ENCODE measurements at places on chromosomes 13 and 19.

DNA sequence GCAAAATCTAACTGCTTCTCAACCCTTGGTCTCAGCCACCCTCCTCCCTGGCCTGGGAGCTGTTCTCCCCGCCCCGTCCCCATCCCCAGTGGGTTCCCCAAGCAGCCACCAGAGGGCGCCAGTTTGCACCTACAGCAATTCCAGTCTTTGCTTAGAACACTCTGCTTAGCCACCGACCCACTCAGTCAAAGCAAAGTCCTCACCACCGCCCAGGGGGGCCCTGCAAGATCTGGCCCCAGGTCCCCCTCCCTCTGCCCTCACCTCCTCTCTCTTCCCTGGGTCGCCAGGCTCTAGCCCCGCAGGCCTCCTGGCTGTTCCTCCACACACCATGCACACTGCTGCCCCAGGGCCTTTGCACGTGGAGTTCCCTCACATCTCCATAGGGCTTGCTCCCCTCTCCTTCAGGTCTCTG, 12.4 kb downstream of the TMEM143 start:
- peak; percentile 95 for DNase-seq

DNA sequence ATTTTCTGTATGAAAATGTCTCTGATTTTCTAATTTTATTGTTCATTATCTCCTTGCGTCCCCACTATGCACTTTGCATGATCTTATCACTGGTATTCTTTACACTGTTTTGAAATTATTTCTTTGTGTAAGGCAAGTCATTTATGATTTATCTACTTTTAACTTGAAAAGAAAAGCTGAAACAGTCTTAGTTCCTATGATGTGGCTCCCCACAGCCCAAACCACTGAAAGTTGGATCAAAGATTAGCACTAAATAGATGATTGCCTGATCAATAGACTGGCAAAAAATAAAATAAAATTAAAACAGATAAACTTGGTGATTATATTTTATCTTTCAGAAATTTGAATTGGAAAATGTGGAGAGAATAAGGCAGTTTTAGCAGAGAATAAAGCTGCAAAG, 1101.9 kb downstream of the PCDH9 start:
- DNase-seq: no peak

- peak; percentile 28 for DNase-seq
These were observed 99.4 kb upstream of the FNDC3A start for GRCh38 chr13:48876289-48876688.

GRCh38 chr19:55085923-55086715, 10.4 kb downstream of the EPS8L1 start:
- DNase-seq: peak; percentile 83

GRCh38 chr13:110428313-110428712, 121.2 kb downstream of the COL4A2 start:
- DNase-seq: no peak

DNA sequence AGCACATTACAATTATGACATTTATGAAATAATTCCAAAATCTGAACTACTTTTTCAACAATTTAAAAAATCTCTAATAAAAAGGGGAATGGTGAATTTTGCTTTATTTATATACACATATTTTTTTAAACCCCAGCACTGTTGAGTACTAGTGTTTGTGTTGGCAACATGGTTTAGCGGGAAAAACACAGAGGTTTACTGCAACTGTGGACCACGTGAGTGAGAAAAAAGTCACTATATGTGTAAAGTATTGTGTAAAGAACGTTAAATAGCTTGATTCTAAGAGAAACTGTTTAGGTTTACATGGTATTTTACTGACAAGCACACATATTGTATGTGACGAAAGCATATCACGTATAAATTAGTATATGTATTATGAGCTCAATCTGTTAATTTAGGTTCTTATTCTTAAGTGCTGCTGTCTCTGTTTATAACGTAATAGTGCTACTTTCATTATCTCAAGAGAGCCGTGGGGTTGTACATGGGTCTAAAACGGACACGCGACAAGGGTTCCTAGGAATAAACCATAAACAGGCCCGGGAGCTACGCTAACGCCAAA, 617 bp downstream of the SKA3 start:
- no peak for DNase-seq

DNA sequence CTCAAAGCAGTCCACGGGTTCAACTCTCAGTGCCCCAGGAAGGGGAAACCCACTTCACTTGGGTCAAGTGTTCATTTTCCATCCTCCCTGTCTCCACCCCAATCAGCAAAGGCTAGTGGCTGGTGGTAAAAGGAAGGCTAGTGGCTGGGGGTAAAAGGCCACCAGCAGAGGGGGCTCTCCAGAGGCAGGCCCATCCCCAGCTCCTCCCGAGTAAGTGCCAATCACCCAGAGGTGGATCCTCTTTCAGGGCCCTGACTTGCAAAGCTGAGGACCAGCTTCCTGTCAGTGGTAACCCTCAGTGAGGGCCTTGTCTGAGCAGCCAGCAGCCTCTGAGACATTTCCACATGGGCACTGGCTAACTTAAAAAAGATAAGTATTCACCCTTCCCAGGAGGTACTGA, 22.0 kb upstream of the TPT1 start:
- DNase-seq: peak; percentile 86

DNA sequence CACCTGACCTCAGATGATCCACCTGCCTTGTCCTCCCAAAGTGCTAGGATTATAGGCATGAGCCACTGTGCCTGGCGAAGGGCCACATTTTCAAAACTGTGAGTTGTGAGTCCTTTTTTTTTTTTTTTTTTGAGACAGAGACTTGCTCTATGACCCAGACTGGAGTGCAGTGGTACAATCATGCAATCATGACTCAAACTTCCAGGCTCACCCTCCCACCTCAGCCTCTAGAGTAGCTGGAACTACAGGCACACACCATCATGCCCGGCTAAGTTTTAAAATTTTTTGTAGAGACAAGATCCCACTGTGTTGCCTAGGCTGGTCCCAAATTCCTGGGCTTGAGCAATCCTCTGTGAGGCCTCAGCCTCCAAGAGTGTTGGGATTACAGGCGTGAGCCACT, 3.8 kb upstream of the MYPOP start:
- DNase-seq: no peak

- no peak for DNase-seq
These were observed 5.9 kb upstream of the ZNF91 start for GRCh38 chr19:23401086-23401610.

- no peak for DNase-seq
These were observed 42.6 kb downstream of the MRPL57 start for GRCh38 chr13:21219036-21219381.

GRCh38 chr13:21657538-21657937, 13.3 kb upstream of the FGF9 start:
- DNase-seq: no peak

GRCh38 chr19:50607388-50607787, 32.3 kb downstream of the SYT3 start:
- DNase-seq: no peak

DNA sequence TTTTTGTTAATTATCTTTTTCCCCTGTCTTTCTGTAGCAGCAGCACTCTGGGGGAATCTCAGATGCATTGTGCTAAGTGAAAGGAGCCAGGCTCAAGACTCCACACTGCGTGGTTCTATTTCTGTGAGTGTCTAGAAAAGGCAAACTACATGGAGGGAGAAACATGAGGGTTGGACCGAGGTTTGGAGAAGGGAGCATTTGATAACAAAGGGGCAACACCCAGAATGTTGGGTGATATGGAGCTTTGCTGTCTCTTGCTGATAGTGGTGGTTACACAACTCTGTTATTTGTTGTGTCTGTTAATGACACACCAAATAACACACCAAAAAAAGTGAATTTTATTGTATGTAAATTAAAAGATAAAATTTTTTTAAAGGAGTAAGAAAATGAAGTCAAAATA, 107.8 kb downstream of the COL4A2 start:
- no peak for DNase-seq

- peak; percentile 82 for DNase-seq
These were observed at the start of gene THSD1 for GRCh38 chr13:52405767-52406494. TSS of gene THSD1 (minus strand) at chr13:52406172. CDS start at chr13:52402600, 3,572 bp downstream.

GRCh38 chr13:109784590-109785140, 1.7 kb downstream of the IRS2 start:
- peak; percentile 91 for DNase-seq

DNA sequence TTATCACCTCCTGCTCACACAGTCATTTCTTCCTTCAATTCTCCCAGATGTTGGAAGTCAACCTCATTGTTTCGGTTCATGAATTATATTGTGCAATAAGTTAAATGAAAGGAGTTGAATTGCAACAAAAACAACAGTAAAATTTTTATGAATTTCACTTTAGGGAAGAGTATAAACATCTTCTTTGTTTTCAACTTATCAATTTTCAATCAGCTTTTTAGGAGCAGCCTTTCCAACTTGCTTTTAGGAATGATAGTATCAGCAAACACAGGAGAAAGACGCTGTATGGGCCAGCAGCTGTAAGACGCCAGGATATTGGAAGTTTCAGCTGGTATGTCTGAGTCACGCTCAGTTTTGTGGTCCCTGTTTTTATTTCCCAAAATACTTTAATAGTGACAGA, 132.5 kb upstream of the ARGLU1 start:
- DNase-seq: no peak

GRCh38 chr13:33723365-33723764, 94.6 kb upstream of the RFC3 start:
- no peak for DNase-seq

GRCh38 chr19:3591876-3592613, 6.8 kb downstream of the GIPC3 start:
- no peak for DNase-seq

DNA sequence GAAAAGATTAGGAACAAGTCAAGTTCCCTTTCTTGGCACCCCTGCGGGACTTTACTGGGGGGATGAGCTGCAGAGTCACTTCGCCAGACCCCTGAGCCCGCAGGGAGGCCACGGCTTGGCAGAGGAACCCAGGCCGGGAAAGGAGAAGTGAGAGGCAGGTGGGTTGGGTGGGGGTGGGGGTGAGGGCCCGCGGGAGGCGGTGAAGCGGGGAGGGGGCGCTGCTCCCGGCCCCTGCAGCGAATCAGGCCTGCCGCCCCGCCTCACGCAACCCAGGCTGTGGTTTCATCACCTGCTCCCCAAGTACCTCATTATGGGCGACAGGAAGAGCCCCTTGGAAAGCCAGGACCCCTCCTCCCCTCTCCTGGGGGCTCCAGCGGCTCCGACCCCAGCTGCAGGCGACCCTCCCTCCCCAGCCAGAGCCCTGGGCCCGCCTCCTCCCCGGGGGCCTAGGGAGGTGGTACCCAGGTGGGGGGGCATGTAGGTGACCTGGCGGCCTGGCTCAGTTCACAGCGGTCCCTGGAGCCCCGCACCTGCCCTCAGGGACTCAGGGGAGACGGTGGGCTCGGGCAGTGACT, 9.5 kb downstream of the MEF2B start:
- DNase-seq: peak; percentile 84

GRCh38 chr19:12733369-12734214, 892 bp downstream of the TRIR start:
- DNase-seq: peak; percentile 76

DNA sequence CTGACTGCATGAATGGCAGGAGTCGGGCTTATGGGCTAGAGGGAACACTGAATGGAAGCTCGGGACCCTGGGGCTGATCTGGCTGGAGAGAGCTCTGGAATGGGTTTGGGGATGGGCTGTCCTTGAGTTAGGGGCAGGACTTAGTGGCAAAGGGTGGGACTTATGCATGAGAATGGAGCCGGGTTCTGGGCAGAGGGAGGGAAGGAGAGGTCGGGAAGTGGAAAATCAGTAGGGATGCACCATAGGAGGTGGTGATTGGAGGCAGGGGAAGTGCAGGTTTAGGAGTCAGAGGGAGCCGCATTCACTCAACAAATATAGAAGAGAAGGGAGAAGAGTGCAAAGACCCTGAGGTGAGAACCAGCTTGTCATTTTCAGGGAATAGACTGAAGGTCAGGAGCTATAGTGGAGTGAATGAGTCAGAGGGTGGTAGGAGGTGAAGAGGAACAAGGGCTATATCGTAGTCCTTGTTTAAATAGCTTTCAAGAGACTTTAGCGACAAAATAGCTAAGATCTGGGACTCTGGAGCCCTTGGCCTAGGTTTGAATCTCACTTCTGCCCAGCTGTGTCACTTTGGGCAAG, 748 bp downstream of the RAB4B start:
- DNase-seq: peak; percentile 95
